ENCODE measurements at places on chromosomes 16 and 17. TPM values are rescaled to one million over a fixed set of nuclear protein-coding genes. Genes with fewer than 3 reads are reported as not detected.

The OTOP2 gene
- total RNA-seq = not detected

The MEIOC gene
- total RNA-seq = 0.16 TPM

The IRX3 gene
- total RNA-seq = 15.9 TPM

GRCh38 chr17:31820691-31821435, 38.2 kb downstream of the COPRS start:
- DNase-seq = no peak

DNA sequence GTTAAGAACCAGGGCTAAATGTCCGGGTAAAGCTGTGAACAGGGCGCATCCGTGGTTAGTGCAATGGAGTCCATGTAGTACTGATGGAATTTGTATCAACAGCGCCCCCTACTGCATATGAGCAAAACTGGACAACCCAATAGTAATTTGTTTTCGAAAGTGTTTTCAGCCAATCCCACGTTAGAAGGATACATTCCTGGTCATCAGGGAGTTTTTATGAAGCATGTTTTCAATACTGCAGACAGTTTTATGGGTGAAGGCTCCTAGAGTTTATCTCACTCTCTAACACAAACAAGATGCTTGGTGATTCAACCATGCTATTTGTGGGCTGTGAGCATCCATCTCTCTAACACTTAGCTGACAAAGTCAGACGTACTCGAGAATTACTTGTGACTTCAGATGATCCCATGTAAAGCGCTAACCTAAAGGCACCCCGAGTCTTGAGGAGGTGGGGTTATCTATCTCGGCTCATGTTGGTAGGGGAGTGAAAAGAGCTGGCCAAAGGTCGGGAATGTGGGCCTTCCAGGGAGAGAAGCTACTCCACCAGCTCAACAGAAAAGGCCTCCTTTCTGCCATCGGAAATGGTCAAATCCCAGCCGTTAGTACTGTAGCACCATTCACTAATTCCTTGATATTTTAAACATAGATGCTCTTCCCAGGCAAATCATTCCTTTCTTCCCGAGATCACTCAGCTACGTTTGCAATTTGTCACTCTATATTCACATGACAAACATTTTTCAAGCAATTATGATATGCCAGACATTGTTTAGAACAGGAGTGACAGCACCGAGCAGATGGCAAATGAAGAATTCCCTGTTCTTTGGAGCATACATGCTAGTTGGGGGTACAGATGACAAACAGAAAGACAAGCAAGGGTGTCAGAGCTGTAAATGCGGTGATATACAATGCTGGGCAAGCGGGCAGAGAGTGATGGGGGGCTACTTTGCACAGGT, 46.9 kb upstream of the HNF1B start:
- DNase-seq = peak; percentile 82

DNA sequence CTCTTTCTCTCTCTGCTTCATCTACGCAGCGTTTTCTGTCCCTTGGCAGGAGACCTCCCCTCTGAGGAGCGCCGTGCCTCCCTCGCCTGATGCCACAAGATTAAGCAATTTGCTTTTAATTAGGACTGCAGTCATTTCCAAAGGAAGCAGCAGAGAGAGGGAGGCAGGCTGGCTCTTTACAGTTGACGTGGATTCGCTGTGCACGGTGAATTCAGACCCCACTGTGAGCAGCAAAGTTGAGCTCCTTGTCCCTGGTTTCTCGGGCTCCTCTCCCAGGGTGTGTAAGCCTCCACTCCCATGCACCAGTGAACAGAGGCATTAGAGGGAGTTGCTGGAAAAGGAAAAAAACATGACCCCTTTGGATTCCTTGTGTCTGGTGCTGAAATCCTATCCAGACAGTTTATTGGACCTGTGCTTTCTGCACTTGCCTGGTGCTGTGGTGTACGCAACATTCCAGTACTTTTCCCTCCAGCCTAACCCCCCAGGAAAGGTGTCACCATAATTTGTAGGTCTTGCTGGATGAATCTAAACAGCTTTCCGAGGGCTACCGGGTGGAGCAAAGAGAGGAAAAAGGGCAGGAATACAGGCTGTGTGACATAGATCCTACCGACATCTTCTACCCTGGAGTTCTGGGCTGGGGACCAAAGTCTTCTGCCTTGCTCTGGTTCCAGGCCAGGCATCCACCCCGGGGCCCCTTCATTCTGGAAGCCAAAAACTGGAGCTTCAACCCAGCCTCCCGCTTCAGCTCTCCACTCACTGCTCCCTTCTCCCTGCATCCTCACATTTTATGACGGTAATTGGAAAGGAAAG, 171.0 kb downstream of the MAF start:
- DNase-seq = no peak

DNA sequence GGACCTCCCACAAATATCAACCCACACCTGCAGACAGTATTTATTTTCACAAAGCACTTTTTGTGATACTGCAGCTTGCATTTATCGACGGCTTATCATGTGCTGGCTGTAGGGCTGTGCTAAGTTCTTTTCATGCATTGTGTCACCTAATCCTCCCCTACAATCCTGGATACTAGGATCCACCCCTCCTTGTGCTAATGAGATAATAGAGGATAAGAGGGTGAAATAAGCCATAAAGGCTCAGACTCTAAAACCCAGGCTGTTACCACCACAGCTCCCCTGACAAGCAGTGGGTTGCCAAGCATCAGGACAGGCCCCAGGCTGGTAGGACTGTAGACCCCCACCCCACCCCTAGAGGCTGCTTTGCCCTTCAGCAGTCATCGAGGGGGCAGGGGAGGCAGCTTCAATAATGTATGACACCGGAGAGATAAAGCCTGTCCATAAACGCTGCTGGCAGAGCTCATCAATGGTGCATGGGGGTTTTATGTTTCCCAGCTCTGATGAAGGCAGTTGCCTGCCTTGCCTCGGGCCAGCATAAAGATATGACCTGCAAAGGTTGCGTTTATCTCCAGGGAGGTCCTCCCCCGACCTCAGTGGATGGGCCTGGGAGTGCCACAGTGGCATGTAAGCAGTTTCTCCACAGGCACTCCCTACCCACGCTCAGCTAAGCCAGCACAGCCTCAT, 73.9 kb upstream of the C16orf82 start:
- DNase-seq = no peak

GRCh38 chr17:83075270-83075880, 4.0 kb upstream of the METRNL start:
- no peak for DNase-seq
